Right hindlimb (tissue), 1 donor: ENCODE measurements at places on chromosomes 1 and 21.

DNA sequence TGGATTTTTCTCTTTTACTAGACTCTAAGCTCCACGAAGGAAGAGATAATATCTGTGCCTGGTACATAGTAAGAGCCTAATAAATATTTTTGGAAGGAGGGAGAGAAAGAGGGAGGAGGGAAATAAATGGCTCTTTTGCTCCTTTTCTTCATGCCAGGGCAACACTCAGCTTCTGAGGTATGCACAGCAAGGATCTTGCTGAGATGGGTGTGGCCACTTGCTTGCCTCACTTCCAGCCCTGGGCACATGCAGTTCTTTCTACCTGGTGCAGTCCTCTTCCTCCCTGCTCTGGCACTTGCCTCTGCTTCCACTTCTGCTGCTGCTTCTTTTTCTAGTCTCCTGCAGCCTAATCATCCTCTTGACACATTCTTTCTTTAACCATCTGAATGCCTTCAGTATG is 148.1 kb downstream of the FGGY start:
- no peak for DNase-seq

DNA sequence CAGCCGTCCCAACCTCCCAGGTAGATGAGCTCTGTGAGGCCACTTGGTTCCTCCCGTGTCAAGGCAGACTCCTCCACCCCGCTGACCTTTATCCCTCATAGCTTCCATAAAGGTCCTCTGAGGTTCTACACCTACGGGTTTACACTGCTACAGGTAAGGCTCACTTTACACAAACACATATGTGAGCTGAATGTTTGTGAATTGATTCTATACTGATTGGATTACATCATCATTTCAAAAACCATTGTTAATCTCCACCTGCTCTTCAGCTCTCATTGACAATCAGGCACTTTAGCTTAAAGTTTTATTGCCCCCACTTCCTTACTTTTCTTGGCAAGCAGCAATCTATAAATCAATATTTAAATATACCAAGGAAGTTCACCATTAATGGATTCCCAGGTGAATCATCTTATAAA is 12.8 kb upstream of the RGS16 start:
- DNase-seq: no peak

GRCh38 chr1:109112056-109112651 is 1.8 kb upstream of the ELAPOR1 start:
- DNase-seq: no peak

DNA sequence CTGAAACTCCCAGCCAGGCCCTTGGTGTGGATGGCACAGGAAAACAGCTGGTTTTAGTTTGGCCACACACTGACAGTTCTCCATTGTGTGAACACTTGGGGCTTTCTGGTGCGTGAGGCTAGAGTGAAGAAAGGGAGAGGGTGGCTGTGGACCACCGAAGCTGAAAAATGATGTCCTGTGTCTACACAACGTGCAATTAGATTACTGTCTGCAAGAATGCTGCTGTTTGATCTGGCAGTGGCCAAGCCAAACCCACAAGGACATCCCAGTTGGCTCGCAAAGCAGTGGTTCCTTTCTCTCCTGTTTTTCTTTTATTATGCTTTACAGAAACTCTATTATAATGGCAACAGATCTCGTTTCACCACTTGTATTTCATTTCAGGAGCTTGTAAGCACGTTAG is 58.9 kb downstream of the ERG start:
- DNase-seq: no peak

DNA sequence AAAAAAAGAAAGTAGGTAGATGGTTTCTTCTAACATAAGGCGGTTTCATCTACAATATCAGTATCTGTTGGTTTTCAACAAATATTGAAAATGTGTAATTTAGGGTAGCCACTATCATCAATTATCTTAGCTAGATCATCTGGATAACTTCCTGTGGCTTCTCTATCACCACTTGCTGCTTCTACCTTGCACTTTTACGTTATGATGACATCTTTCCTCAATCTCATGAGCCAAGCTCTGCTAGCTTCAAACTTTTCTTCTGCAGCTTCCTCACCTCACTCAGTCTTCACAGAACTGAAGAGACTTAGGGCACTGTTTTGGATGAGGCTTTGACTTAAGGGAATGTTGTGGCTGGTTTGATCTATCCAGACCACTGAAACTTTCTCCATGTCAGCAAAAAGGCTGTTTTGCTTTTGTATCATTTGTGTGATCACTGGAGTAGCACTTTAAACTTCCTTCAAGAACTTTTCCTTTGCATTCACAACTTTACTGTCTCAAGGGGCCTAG is 144.9 kb upstream of the HP1BP3 start:
- DNase-seq: no peak

DNA sequence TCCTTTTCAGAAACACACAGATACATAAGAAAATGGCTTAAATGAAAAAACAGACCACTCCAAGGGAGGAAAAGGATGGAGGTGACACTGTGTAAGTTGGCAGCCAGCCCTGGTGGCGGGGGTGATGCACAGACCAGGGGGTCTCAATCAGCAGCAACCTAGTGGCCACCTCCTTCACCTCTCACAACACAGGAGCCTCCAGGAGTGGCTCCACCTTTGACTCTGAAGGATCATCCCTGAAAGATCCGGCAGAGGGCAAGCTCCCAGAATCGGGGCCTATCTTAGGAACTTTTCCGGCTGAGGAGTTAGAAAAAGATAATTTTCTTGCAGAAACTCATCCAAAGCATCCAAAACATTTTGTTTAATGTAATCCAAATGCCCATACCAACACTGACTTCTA is 51.2 kb upstream of the SMYD2 start:
- DNase-seq: no peak

DNA sequence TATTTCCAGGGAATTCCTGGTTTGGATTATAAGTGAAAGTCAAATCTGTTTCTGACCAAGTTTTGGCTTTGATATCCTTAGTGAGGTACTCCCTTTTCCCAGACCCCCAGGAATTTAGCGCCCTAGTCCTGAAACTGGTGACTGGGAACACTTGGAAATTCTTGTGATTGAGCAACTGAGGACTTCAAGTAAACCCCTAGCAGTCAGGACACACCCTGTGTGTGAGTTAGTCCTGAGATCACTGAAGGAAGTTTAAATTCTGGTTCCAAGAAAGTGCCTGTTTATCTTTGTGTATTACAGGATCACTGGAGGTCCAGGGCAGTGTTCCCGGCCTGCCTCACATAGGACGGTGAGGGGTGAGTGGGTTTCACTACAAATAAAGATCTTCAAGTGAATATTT is 95.1 kb upstream of the F3 start:
- no peak for DNase-seq

DNA sequence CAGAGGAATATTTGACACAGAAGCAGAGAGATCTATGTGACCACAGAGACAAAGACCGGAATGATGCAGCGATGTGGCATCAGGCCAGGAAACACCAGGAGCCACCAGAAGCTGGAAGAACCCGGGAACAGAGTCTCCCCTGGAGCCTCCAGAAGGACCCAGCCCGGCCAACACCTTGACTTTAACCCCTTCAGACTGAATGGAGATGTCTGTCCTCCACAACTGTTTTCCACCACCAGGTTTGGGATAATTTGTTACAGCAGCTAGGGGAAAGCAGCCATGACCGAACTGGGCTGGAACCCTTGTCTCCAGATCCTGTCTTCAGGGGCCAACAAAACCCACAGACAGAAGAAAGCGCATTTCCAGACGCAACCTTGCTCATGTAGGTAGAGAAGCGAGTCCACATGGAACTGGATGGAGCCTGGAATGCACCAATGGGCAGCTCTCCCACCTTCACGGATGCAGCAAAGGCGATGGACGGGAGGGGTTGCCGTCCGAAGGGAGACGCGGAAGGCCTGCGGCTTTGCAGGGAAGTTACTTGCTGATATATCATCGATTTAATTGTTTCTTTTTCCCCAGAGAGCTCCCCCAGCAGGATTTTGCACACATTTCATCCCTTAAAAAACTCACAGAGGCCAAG is 396.6 kb downstream of the NPHP4 start:
- DNase-seq: no peak

GRCh38 chr1:94743862-94744261 is 76.3 kb upstream of the SLC44A3 start:
- DNase-seq: peak; percentile 52

DNA sequence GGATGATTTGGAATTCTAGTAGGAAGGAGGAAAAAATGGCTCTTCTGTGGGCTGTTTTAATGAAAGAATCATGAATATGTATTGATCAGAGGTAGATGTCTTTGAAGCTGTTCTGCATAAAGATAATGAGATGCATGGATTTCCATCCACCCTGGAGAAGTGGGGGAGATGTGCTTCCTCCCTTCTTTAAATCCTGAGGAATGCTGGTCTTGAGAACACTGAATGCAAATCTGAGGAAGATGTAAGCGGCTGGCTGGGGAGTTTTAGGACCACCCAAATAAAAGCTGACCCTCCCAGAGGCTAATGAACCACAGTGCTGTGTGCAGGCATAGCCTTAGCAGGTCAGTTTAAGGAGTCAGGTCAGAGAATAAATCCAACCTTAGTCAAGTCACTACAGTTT is 37.3 kb downstream of the ZMYND12 start:
- DNase-seq: no peak

DNA sequence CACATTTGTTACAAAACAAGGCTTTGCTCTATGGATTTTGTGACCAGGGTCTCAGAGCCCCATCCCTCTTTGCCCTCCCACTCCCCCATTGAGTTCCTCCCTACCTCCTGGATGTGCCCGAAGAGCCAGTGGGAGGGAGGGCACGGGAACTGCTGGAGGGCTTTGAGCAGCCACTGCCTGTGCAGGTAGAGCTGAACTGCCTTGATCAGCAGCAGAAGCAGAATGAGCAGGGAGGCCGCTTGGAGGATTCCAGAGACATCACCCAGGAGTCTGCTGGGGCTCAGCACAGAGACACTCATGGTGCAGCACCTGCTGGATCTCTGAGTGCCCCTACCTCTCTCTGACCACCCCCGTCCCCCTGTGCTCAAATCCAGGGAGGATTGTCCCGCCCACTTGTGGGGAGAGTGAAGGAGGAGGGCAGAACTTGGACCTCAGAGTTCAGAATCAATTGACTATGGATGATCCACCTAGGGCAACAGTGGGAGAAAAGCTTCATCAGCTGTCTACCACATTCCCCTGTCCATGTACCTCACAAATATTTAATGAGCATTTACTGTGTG is at the start of gene CYP4A11:
CYP4A11 (minus strand) TSS at position 342 of the 560 bp plus-strand sequence; CDS start at position 299, 43 bp downstream.
- DNase-seq: no peak

DNA sequence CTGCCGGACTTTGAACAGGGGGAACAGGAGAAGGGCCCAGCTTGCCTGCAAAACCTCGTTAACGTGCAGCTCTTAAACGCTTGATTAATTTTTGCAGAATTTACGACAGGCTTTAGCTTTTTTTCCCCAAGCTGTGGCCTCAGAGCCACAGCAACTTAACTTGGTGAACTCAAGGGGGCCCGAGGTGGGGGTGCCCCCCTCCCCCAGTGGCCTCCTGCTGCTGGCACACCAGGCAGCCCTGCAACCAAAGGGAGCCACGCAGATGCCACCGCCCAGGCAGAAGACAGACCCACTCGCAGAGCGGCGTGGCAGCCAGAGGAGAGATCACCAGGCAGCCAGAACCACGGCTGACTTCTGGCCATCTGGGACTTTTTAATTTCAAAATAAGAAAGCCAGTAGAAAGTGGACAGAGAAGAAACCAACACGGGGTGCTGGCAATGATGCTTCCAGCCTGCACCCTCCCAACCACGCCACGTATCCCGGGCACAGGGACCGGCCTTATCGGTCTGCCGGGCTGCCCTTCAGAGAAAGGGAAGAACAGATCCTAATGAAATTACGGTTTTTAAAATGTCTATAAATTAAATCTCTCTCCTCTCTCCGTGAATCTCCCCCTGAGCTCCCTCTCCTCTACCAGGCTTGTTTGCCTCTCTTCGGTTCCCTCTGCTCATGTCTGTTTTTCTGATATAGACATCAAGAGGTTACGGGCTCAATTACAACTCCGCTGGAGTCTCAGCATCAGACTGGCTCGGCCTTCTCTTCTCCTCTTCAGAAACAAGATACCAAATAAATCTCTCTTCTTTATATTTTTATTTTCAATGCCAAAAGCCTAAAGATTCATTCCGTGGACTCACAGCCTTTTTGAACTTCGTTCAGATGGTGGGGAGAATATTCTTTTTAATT is 6.4 kb downstream of the CASZ1 start:
- no peak for DNase-seq

DNA sequence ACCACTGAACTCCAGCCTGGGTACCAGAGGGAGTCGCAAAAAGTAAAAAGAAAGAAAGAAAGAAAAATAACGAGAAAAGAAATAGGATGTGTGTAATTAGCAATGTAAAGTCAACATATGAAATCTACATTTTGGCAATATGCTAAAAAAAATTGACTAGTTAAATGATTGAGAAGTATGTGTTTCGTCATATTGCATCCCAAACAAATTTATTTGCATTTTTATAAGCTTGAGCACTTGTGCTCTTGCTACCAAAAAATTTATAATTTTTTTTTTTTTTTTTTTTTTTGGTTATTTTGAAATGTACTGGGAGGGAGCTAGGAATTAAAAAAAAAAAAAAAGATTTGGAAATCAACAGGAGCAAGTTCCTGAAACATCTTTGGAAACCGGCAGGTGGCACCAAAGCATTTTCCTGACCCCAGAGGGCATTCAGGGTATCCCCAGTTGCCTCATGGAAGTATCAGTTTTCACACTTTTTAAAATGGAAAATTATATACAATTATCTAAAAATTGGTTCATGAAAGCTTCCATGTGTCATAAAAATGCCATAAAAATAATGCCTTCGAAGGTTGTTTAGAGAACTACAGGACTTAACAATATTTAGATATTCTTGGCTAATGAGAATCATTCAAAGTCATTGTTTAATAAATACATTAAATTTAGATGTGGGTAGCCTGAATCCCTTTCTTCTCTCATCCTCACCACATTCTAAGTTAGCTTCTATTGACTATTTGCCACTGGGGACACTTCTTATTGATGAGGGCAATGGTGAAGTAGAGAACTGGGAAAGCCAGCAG is 4.8 kb upstream of the HEATR1 start:
- DNase-seq: peak; percentile 76

DNA sequence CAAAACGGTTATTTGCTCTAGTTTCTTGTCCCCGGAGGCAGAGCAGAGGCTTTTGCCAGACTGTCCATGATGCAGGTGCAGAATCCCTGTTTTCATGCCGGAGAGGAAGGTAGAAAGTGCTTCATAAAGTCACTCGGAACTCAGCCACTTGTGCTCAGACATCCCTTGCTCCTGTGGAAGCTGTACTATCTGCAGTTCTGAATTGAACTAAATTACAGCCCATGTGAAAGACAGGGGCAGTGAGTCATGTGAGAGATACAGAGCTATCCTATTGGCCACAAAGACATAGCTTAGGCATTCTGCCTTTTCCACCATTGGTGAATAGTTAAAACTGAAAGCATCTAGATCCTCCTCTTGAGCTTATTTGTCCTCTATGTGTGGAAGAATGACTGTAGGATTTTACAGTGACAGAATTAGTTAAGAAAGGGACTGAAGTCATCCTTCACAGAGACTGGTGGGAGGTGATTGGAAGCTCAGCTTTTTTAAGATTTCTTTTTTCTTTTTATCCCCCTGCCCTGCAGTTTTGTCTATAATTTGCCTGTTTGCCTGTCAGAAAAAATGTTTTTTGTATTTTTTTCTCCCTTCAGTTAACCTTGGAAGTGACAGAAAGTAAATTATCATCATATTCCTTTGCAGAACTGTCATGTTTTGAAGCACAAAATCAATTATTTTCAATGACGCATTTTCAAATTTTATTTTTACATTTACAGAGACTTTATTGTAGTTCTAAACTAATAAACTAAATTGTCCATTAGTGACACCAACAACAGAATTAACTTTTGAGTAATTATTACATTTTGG is 298.6 kb downstream of the PTPRC start:
- peak; percentile 81 for DNase-seq
